ENCODE measurements at places on chromosomes 16 and 17. TPM values are rescaled to one million over a fixed set of nuclear protein-coding genes. Genes with fewer than 3 reads are reported as not detected.
A peak's percentile ranks its signal among the peaks of the same experiment; 100 is the strongest.

GRCh38 chr16:56630134-56630533, 2.3 kb upstream of the MT1M start:
- DNase-seq: no peak

- DNase-seq: peak; percentile 77
These were observed 1.3 kb upstream of the NLGN2 start for GRCh38 chr17:7406235-7406825.

The TGFB1I1 gene
- 7.6 TPM for total RNA-seq

The TMEM88 gene
- total RNA-seq: 13.0 TPM

DNA sequence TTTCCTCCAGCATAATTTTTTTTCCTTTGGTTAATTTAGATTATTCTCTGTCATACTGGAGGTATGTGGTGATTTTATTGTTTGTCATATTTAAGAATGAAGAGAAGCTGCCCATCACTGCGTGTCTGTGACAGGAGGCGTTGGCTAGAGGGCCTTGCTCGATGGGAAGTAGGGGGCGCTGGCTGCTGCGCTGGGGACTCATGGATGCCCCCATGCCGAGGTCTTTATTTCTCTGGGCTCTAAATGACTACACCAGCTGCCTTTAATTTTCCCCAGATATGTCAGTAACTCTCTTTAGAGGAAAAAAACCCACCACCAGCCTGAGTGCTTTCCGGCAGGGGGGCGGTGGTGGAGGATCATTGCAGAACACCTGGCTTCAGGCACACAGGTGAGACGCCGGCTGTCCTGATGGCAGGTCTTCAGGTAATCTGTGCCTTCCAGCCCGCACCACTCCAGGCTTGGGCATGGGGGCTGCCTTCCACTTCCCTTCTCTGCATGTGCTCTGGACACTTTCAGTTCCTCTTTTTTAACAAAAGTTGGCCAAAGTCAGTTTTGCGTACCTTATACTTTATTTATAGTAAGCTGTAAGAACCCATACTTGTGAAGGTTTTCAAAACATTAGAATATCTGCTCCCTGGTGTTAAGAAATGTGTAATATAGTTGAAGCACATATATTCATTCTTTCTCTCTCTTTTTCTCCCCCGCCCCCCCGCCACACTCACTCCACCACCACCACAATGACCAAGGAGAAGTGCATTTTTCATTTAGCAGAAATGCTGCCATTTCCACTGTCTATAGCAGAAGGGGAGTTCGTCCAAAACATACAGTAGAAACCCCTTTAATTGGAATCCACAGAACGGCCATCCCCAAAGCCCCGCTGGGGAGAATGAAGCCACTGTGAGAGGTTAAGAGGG, 192.7 kb downstream of the RPTOR start:
- DNase-seq: peak; percentile 64

GRCh38 chr16:50956637-50957036, 194.4 kb downstream of the SALL1 start:
- no peak for DNase-seq

DNA sequence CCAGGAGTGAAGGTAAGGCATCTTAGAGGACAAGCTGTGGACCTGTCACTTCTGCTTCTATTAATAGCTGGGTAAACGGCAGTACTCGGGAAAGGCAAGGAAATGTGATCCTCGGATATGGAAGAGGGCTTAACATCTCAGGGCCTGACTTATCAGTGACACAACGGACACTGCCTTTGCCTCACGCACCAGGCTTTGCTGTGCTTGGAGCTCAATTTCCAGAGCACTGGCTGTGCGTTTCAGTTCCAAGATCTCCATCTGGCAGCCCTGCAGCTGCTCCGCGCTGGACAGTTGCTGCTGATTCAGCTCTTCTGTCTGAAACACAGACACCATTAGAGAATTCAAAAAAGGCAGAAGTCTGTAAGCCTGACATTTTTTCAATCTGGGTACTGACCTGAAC, 3.5 kb downstream of the KRT40 start:
- DNase-seq: no peak

Measured in endodermal cell (in vitro differentiated cells).